ENCODE measurements at places on chromosomes 1 and 21.
A peak's percentile ranks its signal among the peaks of the same experiment; 100 is the strongest.

GRCh38 chr1:221416723-221417122 is 325.2 kb downstream of the DUSP10 start:
- DNase-seq: no peak

- no peak for DNase-seq
Measured at GRCh38 chr1:158002631-158003405, 9.4 kb downstream of the KIRREL1 start.

DNA sequence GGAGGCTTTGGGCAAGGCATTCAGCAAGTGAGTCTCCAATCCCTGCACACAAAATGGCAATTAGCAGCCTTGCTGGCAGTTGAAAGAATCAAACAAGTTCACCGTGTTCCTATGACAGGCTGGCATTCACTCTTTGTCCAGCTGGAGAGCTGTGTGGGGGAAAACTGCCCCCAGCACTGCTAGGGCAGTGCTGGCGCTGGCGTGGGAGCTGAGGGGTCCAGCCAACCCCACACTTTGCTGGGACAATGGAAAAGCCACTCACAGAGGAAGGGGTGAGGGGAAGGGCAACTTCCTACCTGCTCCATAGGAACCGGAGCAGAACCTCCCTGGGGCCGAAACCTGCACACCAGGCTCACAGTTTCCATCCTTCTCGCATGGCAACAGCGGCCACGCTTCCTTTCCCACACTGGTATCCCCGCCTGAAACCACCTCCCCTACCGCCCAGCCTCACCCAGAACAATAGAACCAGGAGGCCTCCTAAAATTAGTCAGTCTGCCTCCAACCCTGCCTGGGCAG is 26.7 kb upstream of the KCNN3 start:
- DNase-seq: no peak

- DNase-seq: no peak
Measured at GRCh38 chr1:224592636-224593582, 23.2 kb upstream of the CNIH3 start.

DNA sequence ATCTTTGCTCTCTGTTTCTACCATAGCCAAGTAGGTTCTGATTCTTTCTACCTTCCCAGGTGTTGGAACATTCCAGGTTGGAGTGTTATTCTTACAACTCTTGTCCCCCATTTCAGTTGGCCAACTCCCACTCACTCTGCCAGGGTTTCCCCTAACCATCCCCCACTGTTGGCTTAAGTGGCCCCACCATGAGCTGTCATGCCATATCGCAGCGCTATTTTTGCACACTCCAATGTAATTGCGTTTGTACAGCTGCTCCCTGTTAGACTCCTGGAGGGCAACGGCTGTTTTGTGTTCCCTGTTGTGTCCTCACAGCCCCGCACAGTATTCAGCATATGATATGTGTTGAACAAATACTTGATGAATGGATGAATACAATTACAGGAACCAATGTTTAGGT is 117.7 kb upstream of the ETS2 start:
- DNase-seq: no peak

DNA sequence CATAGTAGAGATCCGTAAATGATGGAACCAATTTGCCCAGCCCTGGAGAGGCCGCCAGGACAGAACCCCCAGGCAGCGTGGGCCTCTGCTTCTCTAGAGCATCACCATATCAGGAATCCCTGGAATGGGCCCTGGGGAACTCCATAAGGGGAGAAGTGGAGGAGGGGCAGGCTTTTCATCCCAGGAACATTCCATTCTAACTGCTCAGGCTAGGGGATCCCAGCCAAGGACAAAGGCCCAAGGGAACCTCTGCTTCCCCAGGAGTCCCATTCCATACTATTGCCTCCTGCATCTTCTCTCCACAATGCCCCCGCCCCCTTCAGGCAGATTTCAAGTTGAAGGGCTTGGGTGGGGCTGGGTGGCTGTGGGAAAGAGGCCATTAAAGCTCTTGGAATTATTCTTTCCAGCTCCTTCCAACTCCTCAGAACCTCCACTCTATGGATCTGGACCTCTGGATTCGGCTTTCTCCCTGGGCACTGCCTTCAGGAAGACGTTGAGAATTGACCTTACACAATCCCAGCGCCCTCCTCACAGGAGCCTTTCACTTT is 6.0 kb downstream of the TRNP1 start:
- DNase-seq: no peak

GRCh38 chr1:240611619-240612480 is at the start of gene GREM2:
TSS of gene GREM2 (minus strand) at chr1:240612155. CDS start at chr1:240493475, 118,680 bp downstream.
- peak; percentile 17 for DNase-seq

DNA sequence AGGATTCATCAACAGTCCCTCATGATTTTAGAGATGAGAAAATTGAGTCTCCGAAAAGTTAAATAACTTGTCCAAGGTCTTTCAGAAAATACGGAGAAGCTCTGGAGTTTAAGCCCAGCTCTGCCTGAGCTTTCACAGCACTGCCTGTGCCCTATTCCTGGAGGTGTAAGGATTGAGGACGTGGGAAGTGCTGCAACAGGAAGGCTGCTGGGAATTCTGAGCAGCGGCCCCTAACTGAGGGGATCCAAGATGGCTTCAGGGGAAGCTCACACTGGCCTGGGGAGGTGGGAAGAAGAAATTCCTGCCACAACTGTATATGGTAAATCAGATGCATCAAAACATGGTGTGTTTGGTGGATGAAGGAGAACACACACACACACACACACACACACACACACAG is 45.3 kb upstream of the BCL9 start:
- DNase-seq: no peak

DNA sequence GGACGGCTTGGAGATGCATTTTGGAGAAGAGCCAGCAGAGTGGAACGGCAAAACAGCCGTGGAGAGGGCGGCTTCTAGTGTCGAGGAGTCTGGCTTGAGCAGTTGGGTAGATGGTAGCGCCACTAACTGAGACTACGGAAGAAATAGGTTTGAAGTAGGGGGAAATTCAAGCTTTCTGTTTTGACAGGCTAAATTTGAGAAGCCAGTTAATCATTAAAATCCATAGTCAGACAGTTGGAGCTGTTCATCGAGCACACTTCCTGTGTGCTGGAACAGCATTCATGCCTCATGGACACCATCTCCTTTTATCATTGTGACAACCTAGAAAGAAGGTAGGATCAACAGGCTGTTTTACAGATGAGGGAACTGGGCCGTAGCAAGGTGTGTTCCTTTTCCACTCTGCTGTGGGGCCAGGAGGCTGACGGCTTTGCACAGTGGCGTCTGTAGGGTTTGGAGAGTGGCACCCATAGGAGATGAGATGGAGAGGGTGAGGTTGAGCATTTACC is 3.4 kb upstream of the PKLR start:
- DNase-seq: no peak

GRCh38 chr21:43269440-43269839 is 100.6 kb downstream of the CRYAA start:
- no peak for DNase-seq

GRCh38 chr1:53332833-53333232 is 5.0 kb upstream of the LRP8 start:
- DNase-seq: no peak

GRCh38 chr1:184310157-184310819 is 76.5 kb upstream of the C1orf21 start:
- DNase-seq: no peak

DNA sequence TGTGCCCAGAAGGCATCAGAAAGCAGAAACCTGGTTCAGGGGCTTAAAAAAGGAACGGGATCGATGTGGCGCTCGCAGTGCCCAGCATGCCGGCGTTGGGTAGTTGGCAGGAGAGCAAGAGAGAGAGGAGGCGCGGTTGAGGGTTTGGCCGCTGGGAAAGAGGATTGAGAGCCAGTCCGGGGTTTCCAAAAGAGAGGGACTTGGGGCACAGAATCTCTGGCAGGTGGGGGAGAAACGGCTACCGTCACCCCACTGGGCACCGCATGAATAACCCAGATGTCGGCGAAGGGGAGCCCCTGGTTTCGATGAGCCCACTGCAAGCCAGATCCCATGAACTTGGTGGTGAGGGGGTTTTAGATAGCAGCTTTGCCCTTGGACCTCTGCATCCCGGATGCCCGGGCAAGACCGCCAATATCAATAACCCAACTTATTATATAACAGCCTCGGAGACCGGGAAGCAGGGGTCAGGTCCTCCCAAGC is 60.4 kb upstream of the ACOT11 start:
- peak; percentile 72 for DNase-seq

- DNase-seq: no peak
Measured at GRCh38 chr1:26516987-26517765, 12.4 kb upstream of the RPS6KA1 start.

GRCh38 chr1:2476061-2476999 is at the start of gene PLCH2:
TSS of gene PLCH2 (plus strand) at chr1:2476289. CDS start at chr1:2476589, 300 bp downstream.
- DNase-seq: no peak

GRCh38 chr1:227072991-227073390 is 132.9 kb downstream of the COQ8A start:
- no peak for DNase-seq

- DNase-seq: no peak
Measured at GRCh38 chr1:170307426-170307825, 161.7 kb downstream of the NTMT2 start.

DNA sequence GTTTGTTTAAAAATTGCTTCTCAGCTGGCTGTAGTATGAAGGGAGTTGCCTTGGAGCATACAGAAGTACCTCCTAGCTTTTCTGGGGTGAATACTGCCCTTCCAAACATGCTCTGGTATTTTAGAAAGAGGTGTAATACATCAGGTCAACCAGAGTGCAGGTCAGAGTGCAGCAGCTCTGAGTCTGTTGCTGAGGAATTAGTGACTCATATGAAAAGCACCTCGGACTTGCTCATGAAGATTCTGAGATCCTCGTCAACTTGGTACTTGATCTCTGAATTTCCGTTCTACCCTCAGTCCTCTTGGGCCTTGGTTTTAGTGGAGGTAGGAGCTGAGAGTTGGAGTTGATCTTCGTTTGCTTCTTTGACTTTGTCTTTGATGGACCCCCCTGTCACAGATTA is 67.3 kb downstream of the NOS1AP start:
- no peak for DNase-seq

Measured in cerebellum (tissue), 4 donors.